Vagina (tissue), 2 donors: ENCODE measurements at places on chromosomes 16 and 17. TPM values are rescaled to one million over a fixed set of nuclear protein-coding genes. Genes with fewer than 3 reads are reported as not detected.

The KCNJ18 gene
- total RNA-seq: not detected

The CTRB1 gene
- not detected for total RNA-seq

The PGS1 gene
- 35.6 TPM for total RNA-seq

DNA sequence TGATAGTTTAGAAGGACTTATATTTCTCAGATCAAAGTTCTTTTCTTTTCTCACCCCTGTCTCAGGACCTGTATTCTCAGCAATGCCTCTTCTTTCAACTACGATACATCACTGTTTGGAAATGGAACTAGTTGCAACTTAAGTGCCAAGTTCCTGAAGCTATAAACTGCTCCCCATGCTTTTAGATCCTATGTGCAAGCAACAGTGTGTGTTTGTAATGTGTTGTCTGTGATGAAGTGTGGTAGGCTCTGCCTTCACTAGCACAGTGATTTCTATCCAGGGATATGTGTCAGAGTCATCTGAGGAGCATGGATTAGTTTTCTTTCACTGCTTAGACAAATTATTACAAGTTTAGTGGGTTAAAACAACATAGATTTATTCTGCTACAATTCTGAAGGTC, 18.4 kb downstream of the ZP2 start:
- DNase-seq: no peak
- H3K27me3 ChIP-seq: no peaks in the 10 kb centered on the region
- H3K36me3 ChIP-seq: no peaks in the 10 kb centered on the region
- no peak overlapping the region for H3K27ac ChIP-seq
- no peak overlapping the region for H3K4me3 ChIP-seq

The KLHL10 gene
- not detected for total RNA-seq

The CNTNAP1 gene
- total RNA-seq: 5.9 TPM

DNA sequence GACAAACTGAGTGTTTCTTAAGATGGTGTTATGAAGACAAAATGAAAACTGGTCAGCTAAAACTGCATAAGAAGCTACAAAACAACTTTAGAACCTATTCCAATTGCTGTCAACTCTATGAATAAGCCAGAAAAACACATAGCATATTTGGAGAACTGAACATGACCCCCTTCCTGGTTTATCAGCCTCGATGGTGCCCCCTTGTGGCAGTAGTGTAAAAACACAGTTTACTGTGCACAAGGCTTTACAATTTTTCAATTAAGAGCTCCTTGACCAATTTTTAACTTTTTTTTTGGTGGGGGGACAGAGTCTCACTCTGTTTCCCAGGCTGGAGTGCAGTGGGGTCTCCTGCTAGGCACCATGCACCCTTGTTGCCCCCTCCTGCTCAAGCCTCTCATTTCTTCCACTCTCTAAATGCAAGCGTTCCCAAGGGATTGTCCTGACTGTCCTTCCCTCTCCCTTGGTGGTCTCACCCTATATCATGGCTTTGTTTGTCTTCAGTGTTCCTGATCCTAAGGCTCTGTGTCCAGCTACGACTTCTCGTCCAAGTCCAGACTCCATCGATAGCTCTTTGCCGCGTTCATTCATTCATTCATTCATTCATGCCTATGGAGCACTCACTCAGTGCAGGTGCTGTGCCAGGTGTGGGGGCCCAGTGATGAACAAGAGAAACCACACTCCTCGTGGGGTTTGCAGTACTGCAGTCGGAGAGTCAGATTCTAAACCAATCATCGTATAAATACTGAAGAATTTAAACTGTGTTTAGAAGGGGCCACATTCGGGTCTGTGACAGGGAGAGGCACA, 7.5 kb downstream of the EIF1 start:
- H3K27ac ChIP-seq: peak overlapping the region; percentile 85
- no peaks in the 10 kb centered on the region for H3K27me3 ChIP-seq
- peaks cover 2% of the 10 kb centered on the region for H3K36me3 ChIP-seq
- H3K4me1 ChIP-seq: peaks cover 24% of the 10 kb centered on the region

The MYH2 gene
- total RNA-seq: not detected

DNA sequence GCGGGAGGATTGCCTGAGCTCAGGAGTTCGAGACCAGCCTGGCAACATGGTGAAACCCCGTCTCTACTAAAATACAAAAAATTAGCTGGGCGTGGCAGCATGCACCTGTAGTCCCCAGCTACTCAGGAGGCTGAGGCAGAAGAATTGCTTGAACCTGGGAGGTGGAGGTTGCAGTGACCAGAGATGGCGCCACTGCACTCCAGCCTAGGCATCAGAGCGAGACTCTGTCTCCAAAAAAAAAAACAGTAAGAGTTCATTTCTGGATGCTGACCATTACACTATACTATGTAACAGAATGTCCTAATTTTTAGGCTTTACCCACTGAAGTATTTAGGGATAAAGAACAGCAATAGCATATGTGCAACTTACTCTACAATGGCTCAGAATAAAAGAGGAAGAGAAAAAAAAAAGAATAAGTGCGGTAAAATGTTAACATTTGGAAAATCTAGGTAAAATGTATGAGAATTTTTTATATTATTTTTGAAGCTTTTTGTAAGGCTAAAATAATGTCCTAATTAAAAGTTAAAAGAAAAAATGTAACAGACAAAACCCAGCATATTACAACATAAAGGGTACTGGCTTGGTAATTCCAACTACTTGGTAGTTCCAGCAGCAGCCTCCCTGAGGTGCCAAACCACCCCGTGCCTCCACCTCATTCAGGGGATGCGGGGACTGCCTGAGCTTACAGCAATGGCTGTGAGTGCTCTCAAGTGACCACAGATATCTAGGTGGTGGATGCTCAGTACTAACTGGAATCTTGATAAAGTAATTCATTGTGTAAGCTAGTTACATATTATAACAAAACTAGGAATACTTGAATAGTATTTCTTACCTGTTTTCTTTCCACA, 10.9 kb downstream of the COPS3 start:
- DNase-seq: no peak
- no peak overlapping the region for H3K4me3 ChIP-seq
- peaks cover 8% of the 10 kb centered on the region for H3K36me3 ChIP-seq
- no peak overlapping the region for H3K27ac ChIP-seq
- no peaks in the 10 kb centered on the region for H3K4me1 ChIP-seq

- no peaks in the 10 kb centered on the region for H3K27me3 ChIP-seq
- H3K36me3 ChIP-seq: no peaks in the 10 kb centered on the region
- no peak overlapping the region for H3K27ac ChIP-seq
- H3K4me1 ChIP-seq: no peaks in the 10 kb centered on the region
- no peak for DNase-seq
Observed at GRCh38 chr17:9132944-9133610, 111.8 kb downstream of the NTN1 start.

DNA sequence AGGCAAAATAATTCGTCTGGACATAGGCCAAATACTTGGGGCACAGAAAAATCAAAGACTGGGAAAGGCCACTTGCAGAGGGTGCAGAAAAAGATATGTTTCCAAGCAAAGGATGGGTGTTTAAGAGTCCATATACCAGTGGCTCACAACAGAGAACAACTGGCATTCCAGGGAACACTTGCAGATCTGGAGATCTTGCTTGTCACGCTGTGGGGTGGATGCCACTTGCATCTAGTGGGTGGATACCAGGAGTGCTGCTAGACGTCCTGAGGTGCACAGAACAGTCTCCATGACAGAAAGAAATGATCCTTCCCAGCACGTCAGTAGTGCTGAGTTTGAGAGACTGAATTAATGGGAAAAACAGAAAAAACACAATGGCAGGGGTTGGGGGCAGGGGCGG, 8.4 kb downstream of the CBX8 start:
- no peak overlapping the region for H3K4me3 ChIP-seq
- no peaks in the 10 kb centered on the region for H3K36me3 ChIP-seq
- peaks cover 40% of the 10 kb centered on the region for H3K4me1 ChIP-seq
- DNase-seq: no peak
- H3K27ac ChIP-seq: no peak overlapping the region

- no peaks in the 10 kb centered on the region for H3K36me3 ChIP-seq
- no peak overlapping the region for H3K27ac ChIP-seq
- no peaks in the 10 kb centered on the region for H3K4me1 ChIP-seq
- no peak for DNase-seq
Observed at GRCh38 chr17:51992864-51993416, 165.6 kb downstream of the CA10 start.

- DNase-seq: no peak
- peak overlapping the region; percentile 54 for H3K4me3 ChIP-seq
- H3K36me3 ChIP-seq: no peaks in the 10 kb centered on the region
- H3K27me3 ChIP-seq: no peaks in the 10 kb centered on the region
- H3K4me1 ChIP-seq: peaks cover 31% of the 10 kb centered on the region
Observed at GRCh38 chr17:45052052-45052772, 780 bp upstream of the DCAKD start.

DNA sequence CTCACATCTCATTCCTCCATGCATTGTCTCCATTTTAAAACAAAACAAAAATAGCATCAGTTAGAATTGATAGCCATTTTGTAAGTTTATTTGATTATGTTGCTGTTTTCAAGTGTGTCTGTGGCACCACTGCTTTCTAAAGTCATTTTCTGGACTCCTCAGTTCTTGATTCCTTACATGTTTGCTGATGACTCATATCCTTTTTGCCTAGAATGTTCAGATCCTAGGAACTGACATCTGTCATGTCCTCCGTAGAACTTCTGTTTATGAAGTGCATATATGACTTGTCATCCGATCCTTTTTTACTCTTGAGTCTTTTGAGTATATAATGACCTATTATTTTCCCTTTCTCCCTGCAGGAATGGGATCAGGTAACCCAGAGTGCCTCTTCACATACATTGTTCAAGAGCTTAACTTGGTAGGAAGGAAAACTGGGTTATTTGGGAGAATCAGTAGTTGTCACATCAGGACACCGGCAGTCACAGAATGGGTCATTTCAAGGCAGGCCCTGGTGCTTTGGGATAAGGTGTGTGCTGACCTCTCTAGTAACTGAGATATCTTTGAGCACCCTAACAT, 69.2 kb downstream of the MAP2K4 start:
- no peak overlapping the region for H3K27ac ChIP-seq
- H3K4me3 ChIP-seq: no peak overlapping the region
- H3K27me3 ChIP-seq: no peaks in the 10 kb centered on the region
- H3K36me3 ChIP-seq: no peaks in the 10 kb centered on the region

The STX8 gene
- 31.2 TPM for total RNA-seq

The GRIN2A gene
- total RNA-seq: 1.5 TPM

DNA sequence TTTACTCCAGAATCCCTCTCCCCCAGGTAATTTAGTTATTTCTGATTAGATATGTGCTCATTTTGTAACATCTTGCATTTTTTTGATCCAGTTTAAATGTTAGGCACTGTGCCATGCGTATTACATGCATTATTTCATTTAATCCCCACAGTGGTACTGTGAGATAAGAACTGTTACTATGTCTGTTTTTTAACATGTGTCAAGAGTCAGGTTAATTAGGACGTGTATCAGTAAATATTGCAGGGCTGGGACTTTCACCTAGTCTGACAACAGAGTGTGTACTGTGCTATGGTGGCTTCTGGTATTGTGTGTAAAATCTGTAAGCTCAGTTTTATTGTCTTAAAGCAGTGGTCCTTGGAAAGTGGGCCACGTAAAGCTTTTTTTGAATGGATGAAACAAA, 10.6 kb downstream of the RSPRY1 start:
- H3K36me3 ChIP-seq: no peaks in the 10 kb centered on the region
- H3K27ac ChIP-seq: no peak overlapping the region
- H3K4me1 ChIP-seq: peaks cover 33% of the 10 kb centered on the region
- no peak for DNase-seq

- H3K27me3 ChIP-seq: no peaks in the 10 kb centered on the region
- DNase-seq: no peak
- peak overlapping the region; percentile 68 for H3K27ac ChIP-seq
- H3K4me3 ChIP-seq: no peak overlapping the region
Observed at GRCh38 chr16:68234188-68235107, 1.5 kb downstream of the ESRP2 start.

GRCh38 chr16:30335598-30336474, 19.3 kb downstream of the CD2BP2 start:
- H3K4me1 ChIP-seq: peaks cover 8% of the 10 kb centered on the region
- H3K27ac ChIP-seq: peak overlapping the region; percentile 93
- peak; percentile 77 for DNase-seq
- H3K36me3 ChIP-seq: no peaks in the 10 kb centered on the region
- no peaks in the 10 kb centered on the region for H3K27me3 ChIP-seq

GRCh38 chr17:42639525-42640113, 19.5 kb upstream of the TUBG2 start:
- H3K4me3 ChIP-seq: no peak overlapping the region
- no peak for DNase-seq
- H3K36me3 ChIP-seq: no peaks in the 10 kb centered on the region
- H3K27ac ChIP-seq: no peak overlapping the region
- H3K27me3 ChIP-seq: no peaks in the 10 kb centered on the region

- no peak overlapping the region for H3K4me3 ChIP-seq
- no peaks in the 10 kb centered on the region for H3K4me1 ChIP-seq
- no peaks in the 10 kb centered on the region for H3K27me3 ChIP-seq
- H3K36me3 ChIP-seq: no peaks in the 10 kb centered on the region
- DNase-seq: no peak
Observed at GRCh38 chr16:52561910-52562741, 15.2 kb upstream of the TOX3 start.

The SCGB1C2 gene
- total RNA-seq: not detected

DNA sequence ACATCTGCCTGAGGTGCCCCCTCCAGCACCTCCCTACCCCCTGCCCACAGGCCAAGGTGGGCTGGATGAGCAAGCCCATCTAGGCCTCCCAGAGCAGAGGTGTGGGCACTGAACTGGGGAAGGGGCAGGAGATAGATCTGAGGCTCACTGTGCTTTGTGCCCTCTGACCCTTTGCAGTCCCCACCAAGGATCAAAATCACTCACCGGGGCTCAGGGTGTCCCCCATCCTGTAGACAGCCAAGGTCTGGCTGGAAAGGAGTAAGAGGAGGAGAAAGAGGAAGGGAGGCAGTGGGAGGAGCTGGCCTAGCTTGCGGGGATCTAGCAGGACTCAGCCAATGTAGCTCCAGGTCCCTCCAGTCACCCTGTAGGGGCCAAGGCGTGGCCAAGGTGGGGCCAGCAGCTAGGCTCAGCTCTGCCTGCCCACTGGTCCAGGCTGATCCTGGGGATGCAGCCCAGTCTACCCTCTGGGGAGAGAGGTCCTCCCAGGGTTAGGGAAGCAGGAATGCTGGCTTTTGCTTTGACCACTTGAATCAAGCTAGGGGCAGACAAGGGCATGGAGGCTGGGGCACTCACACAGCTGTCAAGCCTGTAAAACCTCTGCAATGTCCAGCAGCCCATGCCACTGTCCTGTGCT, 1.8 kb downstream of the SLC12A4 start:
- no peaks in the 10 kb centered on the region for H3K27me3 ChIP-seq
- peaks cover 73% of the 10 kb centered on the region for H3K4me1 ChIP-seq
- no peaks in the 10 kb centered on the region for H3K36me3 ChIP-seq
- peak overlapping the region; percentile 81 for H3K4me3 ChIP-seq
- DNase-seq: no peak
- peak overlapping the region; percentile 89 for H3K27ac ChIP-seq

DNA sequence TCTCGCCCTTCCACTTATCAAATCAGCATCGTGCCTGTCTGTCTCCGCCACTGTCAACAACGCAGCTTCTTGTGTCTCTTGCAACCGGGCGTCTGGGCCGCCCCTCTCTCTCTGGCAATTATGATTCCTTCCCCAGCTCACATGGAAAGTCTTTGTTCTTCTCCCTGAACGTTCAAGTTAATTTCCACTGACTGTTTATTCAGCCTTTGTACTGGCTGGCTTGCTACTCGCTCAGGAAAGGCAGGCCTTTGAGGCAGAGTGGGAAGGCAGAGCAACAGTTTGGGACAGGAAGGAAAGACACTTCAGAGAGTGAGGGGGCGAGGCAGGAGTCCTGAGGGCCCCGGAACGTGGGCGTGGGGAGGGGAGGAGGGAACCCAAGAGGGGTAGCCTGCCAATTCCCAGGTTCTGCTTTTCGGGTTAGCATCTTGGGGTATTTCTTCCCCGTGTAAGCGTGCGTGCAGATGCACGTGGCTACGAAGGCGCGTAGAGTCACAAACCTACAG, 50.8 kb downstream of the AKAP1 start:
- DNase-seq: no peak
- H3K27me3 ChIP-seq: no peaks in the 10 kb centered on the region
- no peaks in the 10 kb centered on the region for H3K36me3 ChIP-seq
- H3K27ac ChIP-seq: no peak overlapping the region
- no peaks in the 10 kb centered on the region for H3K4me1 ChIP-seq
- no peak overlapping the region for H3K4me3 ChIP-seq

The RNF222 gene
- 2.5 TPM for total RNA-seq
